Activated CD8-positive, alpha-beta T cell treated with anti-CD3 and anti-CD28 coated beads, Interleukin-2, amount 10 ng/mL, durations not matched to agents 7 days and 5 days (primary cell): ENCODE measurements at places on chromosomes 12 and 14. TPM values are rescaled to one million over a fixed set of nuclear protein-coding genes. Genes with fewer than 3 reads are reported as not detected.

Gene CLEC4D
- not detected for total RNA-seq

Gene C12orf50
- total RNA-seq: not detected

GRCh38 chr12:45257185-45257930 lies 41.5 kb downstream of the ANO6 start:
- no peaks in the 10 kb centered on the region for H3K27me3 ChIP-seq
- no peak for DNase-seq
- no peak overlapping the region for H3K4me3 ChIP-seq
- peaks cover 6% of the 10 kb centered on the region for H3K36me3 ChIP-seq
- peaks cover 17% of the 10 kb centered on the region for H3K4me1 ChIP-seq
- H3K27ac ChIP-seq: no peak overlapping the region

- H3K4me1 ChIP-seq: peaks cover 5% of the 10 kb centered on the region
- H3K36me3 ChIP-seq: no peaks in the 10 kb centered on the region
- no peak overlapping the region for H3K27ac ChIP-seq
- DNase-seq: no peak
Measured at GRCh38 chr12:56943878-56944277, 9.7 kb upstream of the SDR9C7 start.

DNA sequence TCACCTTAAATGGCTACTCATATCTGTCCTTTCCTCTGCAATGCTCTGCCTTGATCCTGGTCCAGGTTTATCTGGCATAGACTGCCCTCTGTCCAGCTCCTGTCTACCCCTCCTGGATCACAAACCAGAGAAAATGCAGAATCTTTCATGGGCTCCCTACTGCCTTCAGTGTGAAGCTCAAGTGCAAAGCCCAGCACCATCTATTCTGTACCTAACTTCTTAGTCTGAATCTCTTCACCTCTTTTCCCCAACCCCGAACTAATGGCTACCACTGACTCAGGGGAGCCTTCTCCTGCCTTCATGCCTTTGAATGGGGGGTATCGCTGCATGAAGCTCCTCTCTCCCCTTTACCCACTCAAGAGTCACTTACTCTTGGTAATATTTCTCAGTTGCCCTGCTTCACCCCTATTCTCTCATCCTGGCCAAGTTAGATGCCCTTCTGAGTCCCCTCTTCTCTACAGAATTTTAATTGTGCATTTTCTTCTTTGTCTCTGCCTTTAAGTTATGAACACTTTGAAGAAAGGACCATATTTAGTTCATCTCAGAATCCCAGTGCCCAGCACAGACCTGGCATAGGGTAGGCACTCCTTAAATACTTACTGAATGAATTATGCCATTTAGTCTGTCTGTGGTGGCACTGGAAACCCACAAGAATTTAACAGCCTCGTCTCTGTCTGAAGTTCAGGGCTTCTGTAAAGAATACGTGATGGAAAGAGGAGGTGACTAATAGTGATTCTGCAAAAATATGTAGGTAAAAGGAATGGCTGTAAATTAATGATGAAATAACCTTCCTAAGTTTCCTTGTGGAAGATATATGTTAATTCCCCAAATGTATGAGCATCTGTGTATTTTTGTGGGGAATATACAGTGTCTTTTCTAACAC lies 191.3 kb upstream of the AMIGO2 start:
- H3K27me3 ChIP-seq: no peaks in the 10 kb centered on the region
- H3K27ac ChIP-seq: peak overlapping the region; percentile 1
- DNase-seq: no peak
- peaks cover 6% of the 10 kb centered on the region for H3K36me3 ChIP-seq
- H3K4me1 ChIP-seq: peaks cover 71% of the 10 kb centered on the region

DNA sequence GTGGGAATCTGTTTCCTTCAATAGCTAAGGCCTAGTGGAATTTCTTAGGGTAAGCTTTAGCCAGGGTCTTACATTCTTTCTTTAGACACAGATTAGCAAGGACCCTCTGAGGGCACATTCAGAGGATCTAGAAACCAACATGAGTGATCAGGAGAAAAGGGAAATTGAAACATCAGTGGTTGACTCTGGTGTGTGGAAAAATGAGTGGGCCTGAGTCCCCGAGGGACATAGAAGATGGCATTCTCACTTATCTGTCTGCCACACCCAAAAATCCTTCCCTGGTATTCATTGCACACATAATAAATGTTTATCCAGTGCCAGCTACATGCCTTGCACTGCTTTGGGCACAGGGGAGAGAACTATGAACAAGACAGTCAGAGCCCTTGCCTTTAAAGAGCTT lies 82.9 kb downstream of the SSPN start:
- no peaks in the 10 kb centered on the region for H3K27me3 ChIP-seq
- DNase-seq: no peak
- no peak overlapping the region for H3K27ac ChIP-seq
- H3K4me1 ChIP-seq: peaks cover 14% of the 10 kb centered on the region
- no peak overlapping the region for H3K4me3 ChIP-seq

DNA sequence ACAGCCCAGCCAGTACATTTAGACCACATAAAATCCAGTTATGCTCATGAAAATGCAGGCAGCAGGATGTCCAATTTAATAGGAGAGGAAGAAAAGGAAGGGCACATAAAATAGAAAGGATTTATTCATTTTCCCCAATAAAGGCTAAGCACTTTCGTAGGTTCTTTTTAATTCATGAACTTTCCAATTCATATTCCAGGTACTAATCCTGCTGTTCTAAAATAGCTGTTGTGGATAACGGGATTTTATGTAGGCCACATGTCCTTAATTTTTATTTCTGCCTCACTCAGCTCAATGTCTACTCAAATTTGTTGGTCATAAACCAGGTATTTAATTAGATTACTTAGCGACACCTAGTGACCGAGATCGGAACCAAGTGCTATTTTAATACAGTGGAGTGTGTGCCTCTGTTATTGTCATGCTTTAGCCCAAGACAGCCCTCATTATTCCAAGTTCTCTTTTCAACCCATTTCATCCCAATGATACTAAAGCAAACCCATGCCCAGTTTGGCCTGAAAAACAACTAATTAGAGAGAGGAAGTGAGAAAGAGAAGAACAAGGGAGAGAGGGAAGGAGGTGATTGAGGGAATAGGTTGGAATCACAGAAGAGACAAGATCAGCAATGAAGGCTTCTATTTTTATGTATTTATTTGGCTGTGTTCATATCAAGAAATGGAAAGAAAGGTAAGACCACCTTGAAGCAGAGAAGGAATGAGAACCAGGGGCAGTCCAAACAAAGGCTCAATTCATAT lies 45.9 kb upstream of the IFNG-AS1 start:
- no peaks in the 10 kb centered on the region for H3K4me1 ChIP-seq
- peaks cover 9% of the 10 kb centered on the region for H3K27me3 ChIP-seq
- no peak overlapping the region for H3K27ac ChIP-seq
- no peaks in the 10 kb centered on the region for H3K36me3 ChIP-seq
- no peak overlapping the region for H3K4me3 ChIP-seq

GRCh38 chr12:46571608-46572007 lies 199.0 kb upstream of the SLC38A2 start:
- peaks cover 31% of the 10 kb centered on the region for H3K36me3 ChIP-seq
- H3K4me1 ChIP-seq: no peaks in the 10 kb centered on the region
- no peak for DNase-seq

GRCh38 chr14:63470962-63471793 lies 72.0 kb downstream of the PPP2R5E start:
- peaks cover 1% of the 10 kb centered on the region for H3K36me3 ChIP-seq
- peaks cover 39% of the 10 kb centered on the region for H3K4me1 ChIP-seq
- H3K27ac ChIP-seq: peak overlapping the region; percentile 61

DNA sequence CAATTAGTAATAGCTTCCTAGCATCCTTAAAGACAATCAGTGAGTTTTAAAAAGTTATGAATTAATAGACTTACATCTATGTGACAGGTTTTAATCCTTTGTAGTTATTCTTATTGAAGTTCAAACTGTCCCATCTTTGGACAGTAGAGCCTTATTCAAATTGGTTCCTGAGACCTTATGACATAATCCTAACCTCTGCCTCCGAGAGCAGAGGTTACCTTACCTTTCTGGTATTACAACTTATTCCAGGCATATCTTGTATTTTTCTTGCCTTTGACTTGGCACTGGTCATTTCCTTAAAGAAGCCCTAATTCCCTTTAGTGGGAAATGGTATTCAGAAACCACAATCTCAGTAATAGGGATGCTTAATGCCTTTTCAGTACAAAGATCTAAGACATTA lies 21.8 kb downstream of the BTBD7 start:
- H3K4me3 ChIP-seq: no peak overlapping the region
- H3K36me3 ChIP-seq: no peaks in the 10 kb centered on the region
- DNase-seq: no peak
- H3K27ac ChIP-seq: no peak overlapping the region

DNA sequence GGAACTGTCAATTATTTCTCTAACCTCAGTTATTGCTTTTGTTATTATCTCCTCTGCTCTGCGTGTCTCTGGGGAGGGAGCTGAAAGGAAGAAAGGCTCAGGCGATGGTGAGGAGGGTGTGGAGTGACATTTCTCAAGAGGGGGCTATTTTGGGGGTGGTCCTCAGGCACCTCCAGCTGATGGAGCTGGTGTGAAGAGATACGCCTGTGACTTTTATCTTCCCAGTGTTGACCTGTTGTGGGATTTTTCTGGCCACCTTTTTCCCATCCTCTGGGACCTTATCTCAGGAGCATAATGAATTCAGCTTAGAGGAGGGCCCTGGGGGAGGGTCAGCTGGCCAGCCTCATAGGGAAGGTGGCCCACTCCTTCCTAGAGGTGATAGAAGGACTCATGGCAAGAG lies 26.4 kb downstream of the KCNA5 start:
- H3K4me3 ChIP-seq: no peak overlapping the region
- H3K36me3 ChIP-seq: no peaks in the 10 kb centered on the region
- H3K27me3 ChIP-seq: peaks cover 9% of the 10 kb centered on the region
- H3K4me1 ChIP-seq: no peaks in the 10 kb centered on the region

GRCh38 chr14:105495990-105496830 lies 5.2 kb downstream of the TEDC1 start:
- peaks cover 5% of the 10 kb centered on the region for H3K36me3 ChIP-seq
- H3K27ac ChIP-seq: no peak overlapping the region
- H3K4me3 ChIP-seq: no peak overlapping the region
- H3K4me1 ChIP-seq: peaks cover 6% of the 10 kb centered on the region
- no peak for DNase-seq
- no peaks in the 10 kb centered on the region for H3K27me3 ChIP-seq

DNA sequence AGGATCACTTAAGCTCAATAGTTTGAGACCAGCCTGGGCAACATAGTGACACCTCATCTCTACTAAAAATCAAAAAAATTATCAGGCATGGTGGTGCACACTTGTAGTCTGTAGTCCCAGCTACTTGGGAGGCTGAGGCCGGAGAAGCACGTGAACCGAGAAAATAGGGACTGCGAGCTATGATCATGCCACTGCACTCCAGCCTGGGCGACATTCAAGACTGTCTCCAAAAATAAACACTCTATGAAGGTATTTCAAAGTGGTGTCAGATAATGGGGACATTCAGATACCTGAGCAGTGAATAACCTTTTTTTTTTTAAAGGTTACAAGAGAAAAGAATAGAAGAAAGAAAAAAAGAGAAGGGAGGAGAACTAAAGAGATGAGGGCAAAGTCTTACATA lies 98.1 kb downstream of the MED13L start:
- peaks cover 22% of the 10 kb centered on the region for H3K4me1 ChIP-seq
- H3K36me3 ChIP-seq: peaks cover 2% of the 10 kb centered on the region
- H3K27me3 ChIP-seq: no peaks in the 10 kb centered on the region
- no peak for DNase-seq
- no peak overlapping the region for H3K27ac ChIP-seq
- no peak overlapping the region for H3K4me3 ChIP-seq

GRCh38 chr14:75132382-75133086 lies 5.7 kb upstream of the NEK9 start:
- DNase-seq: peak; percentile 77
- H3K27me3 ChIP-seq: no peaks in the 10 kb centered on the region
- no peak overlapping the region for H3K4me3 ChIP-seq
- H3K27ac ChIP-seq: no peak overlapping the region

- H3K36me3 ChIP-seq: peaks cover 6% of the 10 kb centered on the region
- H3K4me1 ChIP-seq: peaks cover 18% of the 10 kb centered on the region
- peaks cover 3% of the 10 kb centered on the region for H3K27me3 ChIP-seq
- no peak for DNase-seq
- no peak overlapping the region for H3K27ac ChIP-seq
Measured at GRCh38 chr12:52082669-52082987, 3.1 kb downstream of the SMIM41 start.
